ENCODE measurements at places on chromosomes 7 and 10.
A peak's percentile ranks its signal among the peaks of the same experiment; 100 is the strongest.

GRCh38 chr10:72505435-72505834, 120.4 kb downstream of the MICU1 start:
- no peak for DNase-seq

DNA sequence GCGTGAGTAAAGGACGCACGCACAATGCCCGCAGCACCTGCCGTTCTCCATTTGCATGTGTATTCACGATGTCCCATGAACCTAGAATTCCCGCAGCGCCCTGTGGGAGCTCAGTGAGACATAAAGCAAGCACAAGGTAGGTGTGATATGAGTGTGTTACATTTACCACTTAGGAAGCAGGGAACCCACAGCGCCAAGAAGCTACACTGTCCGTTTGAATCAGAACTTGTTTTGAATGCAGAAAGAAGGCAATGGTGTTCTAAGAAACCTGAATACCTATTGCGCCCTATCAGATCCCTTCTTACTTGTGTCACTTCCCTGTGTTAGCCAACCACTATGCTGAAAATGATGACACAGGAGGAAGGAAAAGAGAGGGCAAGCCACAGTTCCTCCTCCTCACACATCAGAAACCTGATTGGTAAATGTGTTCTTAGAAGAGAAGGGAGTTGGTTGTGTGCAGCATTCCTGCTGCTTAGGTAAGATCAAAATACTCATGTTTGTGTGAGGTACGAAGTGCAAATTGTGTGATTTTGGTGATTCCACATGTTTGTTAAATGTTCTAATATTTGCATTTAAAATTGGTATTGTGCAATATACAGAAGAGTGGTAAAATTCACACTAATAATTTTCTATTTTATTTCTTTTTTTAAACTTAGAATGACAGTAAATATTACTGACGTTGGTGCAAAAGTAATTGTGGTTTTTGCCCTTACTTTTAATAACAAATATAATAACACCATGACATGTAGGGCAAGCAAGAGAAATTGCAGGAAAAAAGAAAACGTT, 185.4 kb downstream of the SEC23IP start:
- peak; percentile 61 for DNase-seq

- DNase-seq = no peak
Measured at GRCh38 chr7:64889686-64890162, 13.3 kb upstream of the ZNF273 start.

GRCh38 chr10:61830072-61830845, 71.2 kb upstream of the ARID5B start:
- no peak for DNase-seq

- no peak for DNase-seq
Measured at GRCh38 chr7:114242992-114243507, 171.6 kb upstream of the FOXP2 start.
